NCI-H345 (cell line): ENCODE measurements at places on chromosomes 1 and 21.

DNA sequence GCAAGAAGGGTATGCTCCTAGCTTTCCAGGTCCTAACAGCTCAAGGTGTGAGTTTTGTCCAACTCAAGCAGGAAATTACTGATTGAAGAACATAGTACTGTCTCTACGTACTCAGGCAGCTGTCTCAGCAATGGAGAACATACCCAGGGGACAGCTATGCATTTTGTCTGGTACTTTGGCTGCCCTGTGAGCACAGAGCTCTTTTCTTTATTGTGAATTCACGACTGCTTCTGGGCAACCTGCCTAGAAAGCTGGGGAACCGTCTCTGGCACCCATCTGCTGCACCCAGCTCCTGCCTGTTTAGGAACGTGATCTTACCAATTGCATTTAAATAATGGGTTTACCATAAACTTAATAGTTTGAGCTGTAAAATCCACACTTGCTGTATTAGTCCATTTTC lies 258.1 kb downstream of the HHAT start:
- peak; percentile 43 for DNase-seq

DNA sequence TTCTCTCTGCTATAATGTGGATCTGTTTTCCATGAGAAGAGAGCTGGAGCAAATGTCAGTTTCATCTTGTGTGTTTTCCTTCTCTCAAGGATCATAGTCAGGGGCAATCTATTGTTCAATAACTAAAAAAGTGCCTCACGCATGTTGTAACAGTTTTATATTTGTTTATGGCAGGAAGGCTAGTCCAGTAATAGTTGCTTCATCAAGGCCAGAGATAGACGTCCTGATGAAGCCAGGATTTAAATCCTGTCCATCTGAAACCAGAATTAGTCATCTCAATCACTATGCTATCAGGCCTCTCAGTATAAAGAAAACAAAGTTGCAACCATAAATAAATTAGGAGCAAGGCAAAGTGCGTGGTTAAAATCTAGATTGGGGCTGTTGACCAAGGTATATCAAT lies 30.2 kb upstream of the DUSP10 start:
- no peak for DNase-seq

GRCh38 chr1:106975944-106976343 lies 80.5 kb upstream of the PRMT6 start:
- DNase-seq, result no peak

DNA sequence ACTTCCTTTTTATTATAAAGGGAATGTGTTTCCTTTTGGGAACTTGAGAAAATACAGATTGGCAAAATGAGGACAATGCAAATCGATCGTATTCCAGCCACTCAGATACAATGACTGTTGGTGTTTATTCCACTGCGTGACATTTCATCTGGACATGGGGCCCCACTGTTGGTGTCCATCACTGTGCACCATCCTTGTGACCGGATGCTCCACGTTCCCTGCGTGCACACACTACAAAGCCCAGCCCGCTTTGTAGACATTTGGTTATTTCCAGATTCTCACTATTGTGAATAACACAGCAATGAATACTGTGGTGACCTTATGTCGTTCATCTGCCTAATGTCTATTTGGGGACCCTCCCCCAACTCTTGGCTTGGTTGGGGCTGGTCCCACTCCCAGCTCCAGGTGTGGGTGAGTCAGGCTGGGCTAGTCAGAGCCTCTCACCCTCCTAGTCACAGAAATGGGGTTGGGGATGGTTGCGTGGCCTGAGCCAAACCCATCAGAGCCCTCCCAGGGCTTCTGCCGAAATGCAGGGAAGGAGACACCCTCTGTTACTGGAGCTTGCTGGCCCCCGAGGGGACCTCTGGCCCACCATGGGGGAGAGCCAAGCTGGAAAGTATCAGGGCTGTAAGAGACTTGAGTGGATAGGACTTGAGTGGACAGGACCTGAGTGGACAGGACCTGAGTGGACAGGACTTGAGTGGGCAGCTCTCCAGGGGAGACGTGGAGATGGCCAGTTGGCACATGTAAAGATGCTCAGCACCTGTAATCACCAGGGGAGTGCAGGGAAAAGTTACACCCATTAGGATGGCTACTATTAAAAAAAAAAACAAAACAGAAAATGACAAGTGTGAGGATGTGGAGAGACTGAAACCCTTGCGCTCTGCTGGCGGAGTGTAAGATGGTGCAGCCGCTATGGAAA lies 57.1 kb upstream of the ADARB1 start:
- no peak for DNase-seq

- no peak for DNase-seq
Observed at GRCh38 chr1:89721351-89721750, 88.4 kb downstream of the LRRC8C start.

DNA sequence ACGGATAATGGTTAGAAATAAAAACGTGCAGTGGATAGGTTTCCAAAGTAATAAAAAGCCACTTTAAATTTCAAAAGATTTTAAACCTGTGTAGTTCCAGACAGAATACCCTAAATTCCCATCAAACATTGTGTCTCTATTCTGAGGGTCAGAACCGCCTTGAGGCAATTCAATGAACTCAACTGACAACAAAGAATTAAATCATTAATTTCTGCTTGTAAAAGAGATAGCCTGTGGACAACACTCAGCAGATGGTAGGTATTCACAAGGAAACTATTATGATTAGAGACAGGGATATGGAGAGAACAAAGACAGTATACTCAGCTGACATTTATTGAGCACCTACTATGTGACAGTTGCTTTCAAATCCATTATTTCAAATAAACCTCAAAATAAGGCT lies 35.1 kb upstream of the JUN start:
- no peak for DNase-seq

DNA sequence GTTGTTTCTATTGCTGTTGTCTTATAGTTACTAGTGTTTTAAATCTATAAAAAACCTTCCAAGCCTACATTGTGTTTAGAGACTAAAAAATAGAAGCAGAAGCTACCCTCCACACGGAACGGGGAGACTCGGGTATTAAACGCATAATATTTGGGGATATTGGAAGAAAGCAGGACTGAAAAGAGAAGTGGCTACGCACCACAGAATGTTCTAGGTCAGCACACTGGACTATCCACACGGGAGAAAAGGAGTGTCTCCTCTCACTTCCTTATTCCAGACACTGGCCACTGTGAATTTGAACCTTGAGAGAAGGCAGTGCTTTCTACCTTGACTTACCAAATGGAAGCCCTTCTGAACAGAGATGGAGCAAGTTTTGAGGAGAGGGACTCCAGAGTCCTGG lies 1.0 kb upstream of the OR10J4 start:
- DNase-seq, result no peak

- DNase-seq, result peak; percentile 9
Observed at GRCh38 chr1:201877877-201878401, 10.8 kb upstream of the SHISA4 start.

DNA sequence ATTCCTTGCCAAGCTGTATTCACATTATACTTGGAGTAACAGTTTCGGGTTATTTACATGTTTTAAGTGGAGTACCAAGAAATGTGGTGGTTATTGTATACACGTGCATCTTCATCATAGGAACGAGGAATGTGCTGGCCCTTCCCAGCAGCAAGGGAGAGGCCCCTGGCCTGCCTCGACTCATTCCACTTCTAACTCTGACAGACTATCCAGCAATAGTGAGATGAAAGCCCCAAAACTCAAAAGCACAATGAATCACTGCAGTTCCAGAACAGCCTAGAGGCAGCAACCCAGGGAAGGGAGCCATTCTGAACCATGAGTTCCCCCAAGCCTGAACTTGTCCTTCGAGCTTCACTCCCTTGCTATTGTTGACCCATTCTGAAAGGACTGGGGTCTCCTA lies 23.1 kb downstream of the FAM89A start:
- no peak for DNase-seq

DNA sequence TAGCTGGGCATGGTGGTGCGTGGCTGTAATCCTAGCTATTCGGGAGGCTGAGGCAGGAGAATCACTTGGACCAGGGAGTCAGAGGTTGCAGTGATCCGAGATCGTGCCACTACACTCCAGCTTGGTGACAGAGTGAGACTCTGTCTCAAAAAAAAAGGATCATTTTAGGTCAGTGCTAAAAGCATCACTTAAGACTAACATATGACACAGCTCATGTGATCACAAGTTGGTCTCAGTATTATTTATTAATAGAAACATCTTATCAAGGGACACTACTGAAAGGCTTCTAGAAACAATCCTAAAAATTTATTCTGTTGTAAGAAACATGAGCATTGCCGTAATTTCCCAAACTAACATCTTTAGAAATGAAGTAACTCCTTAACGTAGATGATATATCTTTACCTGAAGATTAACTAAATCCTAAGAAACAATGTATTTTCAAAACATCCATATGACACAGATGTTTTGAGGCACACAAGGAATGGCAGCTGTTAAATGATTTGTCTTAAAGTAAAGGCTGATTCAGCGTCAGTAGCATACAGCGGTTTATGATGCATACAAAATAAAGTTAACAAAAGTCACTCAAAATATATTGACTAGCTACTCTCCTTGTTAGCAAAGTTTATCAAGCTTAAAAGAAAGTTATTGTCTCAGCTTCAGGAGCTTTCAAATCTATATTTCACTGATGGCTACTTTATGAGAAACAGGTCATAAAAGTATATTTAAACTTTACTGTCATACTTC lies 2.6 kb downstream of the NIBAN1 start:
- no peak for DNase-seq

DNA sequence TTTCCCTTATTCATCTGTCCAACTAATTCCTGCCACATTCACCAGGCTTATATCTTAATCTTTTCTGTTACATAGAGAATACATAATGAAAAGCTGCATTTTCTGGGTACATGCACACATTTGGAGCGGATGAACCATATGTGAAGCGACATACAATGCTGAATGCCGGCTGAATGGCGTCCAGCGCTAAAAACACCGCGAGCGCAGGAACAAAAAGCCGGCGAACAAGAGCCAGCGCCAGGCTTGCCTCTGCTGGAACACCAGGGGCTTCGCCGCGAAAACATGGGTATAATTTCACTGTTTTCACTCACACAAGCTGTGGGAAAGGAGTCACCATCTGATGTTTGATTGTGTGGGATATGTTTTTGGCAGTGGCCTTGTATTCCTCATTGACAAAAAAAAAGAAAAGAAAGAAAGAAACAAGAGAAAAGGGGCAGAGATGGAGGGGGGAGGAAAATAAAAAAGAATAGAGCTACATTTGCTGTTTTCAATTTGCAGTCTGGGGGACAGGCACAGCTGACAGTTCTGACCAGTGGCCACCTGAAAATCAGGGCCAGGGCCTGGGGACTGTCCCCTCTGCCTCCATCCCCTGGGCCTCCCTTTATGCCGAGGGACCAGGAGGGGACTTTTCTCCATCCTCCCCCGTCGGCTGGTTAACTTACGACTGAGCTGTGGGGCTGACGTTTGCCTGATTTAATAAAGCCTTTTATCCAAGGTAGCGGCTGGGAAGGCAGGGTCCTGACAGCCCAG lies 70.2 kb upstream of the OLIG2 start:
- DNase-seq, result no peak

DNA sequence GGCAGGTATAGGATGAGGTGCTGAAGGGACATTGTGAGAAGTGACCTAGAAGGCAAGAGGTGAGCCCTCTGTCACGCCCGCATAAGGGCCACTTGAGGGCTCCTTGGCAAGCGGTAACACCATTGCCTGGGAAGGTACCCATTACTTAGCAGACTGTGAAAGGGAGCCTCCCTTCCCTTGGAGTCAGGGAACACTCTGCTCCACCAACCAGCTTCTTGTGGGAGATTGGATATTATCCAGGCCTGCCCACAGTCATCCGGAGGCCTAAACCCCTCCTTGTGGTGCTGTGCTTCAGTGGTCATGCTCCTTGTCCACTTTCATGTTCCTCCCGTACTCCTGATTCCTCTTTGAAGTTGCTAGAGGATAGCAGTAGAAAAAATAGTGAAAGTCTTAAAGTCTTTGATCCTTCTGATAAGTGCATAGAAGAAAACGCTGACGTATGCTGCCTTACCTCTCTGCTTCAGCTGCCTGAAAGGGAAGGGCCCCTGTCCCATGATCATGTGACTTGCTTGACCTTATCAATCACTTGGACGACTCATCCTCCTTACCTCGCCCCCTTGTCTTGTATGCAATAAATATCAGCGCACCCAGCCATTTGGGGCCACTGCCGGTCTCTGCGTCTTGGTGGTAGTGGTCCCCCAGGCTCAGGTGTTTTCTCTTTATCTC lies 16.0 kb downstream of the RBBP4 start:
- DNase-seq, result no peak

- DNase-seq, result peak; percentile 43
Observed at GRCh38 chr1:200971955-200972711, 51.4 kb downstream of the KIF21B start.
